CD4-positive, alpha-beta T cell treated with Interleukin-4 for 1 hour (primary cell): ENCODE measurements at places on chromosomes 13 and 19.

DNA sequence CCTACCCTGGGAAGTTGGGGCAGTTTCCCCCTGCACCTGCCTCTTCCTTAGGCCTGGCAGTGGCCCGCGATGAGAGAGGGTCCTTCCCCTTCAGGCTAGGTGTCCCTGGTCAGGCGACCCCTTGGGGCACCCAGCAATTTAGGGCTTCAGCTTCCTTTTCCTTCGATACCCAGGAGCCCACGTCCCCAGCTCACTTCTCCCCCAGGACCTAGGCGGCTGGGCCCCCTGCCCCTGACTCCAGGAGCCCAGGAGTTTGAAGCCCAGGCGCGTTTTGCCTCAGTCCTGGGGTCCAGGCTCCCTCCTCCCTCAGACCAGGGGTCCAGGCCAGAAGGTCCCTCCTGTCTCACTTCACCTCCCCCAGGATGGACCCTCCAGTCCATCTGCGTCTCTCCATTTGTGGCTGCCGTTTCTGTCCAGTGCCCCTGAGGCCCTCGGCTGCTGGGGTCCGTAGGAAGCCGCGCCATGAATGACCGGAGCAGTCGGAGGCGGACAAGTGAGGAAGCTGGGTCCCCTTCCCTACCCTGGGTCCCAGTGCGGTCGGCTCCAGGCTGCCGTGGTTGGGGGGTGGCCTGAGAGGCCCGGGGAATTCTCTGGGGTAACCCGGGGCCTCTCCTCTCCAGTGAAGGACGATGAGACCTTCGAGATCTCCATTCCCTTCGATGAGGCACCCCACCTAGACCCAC lies 714 bp downstream of the CCDC106 start:
- DNase-seq = no peak

GRCh38 chr13:36986462-36987240 lies 12.5 kb downstream of the ALG5 start:
- DNase-seq = no peak

- DNase-seq = no peak
Measured at GRCh38 chr19:4580021-4580901, 20.8 kb upstream of the SEMA6B start.

- no peak for DNase-seq
Measured at GRCh38 chr13:108263621-108264355, 5.7 kb upstream of the TNFSF13B start.

DNA sequence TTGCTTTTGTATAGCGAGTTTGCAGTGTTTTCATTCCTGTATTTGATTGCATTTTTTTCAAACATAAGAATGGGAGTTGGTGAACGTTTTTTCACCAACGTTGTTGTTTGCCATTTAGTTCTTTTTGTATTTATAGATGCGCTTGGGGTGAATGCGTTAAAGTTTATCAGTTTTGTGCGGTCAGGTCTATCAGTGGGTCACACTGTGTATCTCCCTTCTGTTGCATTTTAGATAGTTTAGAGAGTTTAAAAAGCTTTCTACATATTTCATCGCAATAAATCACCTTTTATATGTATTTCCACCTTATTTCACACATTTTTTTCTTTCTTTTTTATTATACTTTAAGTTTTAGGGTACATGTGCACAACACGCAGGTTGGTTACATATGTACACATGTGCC lies 16.4 kb downstream of the OR7A5 start:
- DNase-seq = no peak

DNA sequence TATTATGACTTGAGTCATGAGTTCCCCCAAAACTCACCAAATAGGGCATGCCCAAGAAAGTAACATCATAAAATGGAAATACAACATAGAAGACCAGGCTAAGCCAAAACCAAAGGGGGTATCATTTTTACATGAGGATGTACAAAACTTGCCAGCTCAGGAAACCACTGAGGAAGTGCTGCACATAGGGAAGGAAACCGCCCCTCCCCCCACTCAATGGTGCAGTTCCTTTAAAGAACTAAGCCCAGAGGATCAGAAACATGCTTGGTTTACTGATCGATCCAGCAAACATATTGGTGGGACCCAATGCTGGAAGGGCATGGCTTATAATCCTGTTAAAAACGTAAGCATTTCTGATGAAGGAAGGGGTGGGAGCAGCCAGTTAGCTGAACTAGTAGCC lies 4.2 kb upstream of the ZNF486 start:
- DNase-seq = peak; percentile 42

DNA sequence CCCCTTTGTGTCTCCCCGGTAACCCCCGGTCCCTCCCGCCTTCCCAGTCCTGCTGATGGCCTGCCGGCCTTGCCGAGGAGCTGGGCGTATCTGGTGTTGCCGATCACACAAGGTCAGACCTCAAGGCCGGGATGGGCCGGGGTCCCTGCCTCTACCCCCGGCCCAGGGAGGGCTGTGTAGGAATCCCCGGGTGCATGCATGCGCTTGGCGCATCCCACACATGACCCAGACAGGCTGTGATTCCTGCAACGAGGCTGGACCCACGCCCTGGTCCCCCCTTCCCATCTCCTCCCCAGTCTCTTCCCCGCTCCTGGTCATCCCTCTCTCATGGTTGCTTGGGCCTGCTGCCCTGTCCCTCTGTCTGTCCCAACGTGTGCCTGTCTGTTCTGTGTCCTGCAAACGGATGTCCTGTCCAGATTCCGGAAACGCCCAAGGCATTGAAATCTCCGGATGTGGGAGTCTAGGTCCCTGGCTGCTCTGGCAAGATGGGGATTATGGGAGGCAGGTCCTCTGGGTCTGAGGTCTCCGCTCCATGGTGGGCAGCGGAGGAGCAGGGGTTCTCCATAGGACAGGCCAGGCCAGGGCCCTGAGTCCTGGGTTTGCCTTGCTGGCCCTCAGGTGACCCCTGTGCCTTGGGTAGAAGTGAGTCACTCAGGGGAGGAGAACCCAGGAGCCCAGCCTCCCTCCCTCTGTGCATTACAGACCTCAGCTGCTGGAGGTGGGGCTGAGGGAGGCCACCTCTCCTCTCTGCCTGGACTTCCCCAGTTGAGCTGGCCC lies 1.6 kb downstream of the PKN1 start:
- DNase-seq = peak; percentile 73
